IMR-90 (cell line): ENCODE measurements at places on chromosomes 1 and 21. TPM values are rescaled to one million over a fixed set of nuclear protein-coding genes. Genes with fewer than 3 reads are reported as not detected.

Gene FCRL3
- not detected in 2 replicates for total RNA-seq

Gene NPHS2
- not detected in 2 replicates for total RNA-seq

Gene SMYD2
- 45.8 and 61.7 TPM in 2 replicates for total RNA-seq

Gene SPATA21
- total RNA-seq, result not detected in 2 replicates

- no peak for DNase-seq
Observed at GRCh38 chr21:46596201-46596600, 8.7 kb downstream of the S100B start.

GRCh38 chr21:41251961-41252642 lies 64.5 kb upstream of the FAM3B start:
- peak; percentile 88 for DNase-seq

DNA sequence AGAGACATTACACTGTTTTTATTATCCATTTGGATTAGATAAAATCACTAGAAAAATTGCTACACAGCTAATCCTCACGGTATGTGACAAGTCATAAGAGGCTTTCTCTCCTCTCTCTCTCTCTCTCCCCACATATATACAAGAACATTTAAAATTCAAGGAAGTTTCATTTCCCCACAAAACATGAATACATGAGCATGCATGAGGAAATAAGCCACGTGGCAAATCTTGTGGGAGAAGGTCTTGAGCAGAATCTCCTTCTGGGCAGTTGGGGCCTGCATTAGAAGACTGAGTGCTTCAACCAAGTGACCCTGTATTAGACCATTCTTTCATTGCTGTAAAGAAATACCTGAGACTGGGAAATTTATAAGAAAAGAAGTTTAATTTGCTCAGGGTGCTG lies 1313.1 kb downstream of the MRPL39 start:
- peak; percentile 6 for DNase-seq

GRCh38 chr1:215911406-215911968 lies 344.4 kb downstream of the KCTD3 start:
- DNase-seq, result peak; percentile 52

DNA sequence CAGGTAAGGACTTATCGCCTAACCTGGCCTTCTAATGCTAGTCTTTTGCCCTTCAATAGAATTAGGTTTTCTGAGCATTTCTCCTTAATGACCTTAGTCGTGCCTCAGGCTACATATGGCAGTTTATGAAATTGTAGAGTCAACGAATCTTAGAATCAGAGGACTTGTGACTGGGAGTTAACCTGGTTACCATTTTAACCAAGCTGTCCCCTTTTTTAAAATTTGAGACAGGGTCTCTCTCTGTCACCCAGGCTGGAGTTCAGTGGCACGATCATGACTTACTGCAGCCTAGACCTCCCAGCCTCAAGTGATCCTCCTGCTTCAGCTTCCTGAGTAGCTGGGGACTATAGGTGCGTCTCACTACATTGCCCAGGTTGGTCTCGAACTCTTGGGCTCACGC lies 53.5 kb upstream of the DMRTB1 start:
- DNase-seq, result no peak

GRCh38 chr21:30439975-30440374 lies at the start of gene KRTAP15-1:
KRTAP15-1 (plus strand) TSS chr21:30440275; CDS start chr21:30440328, 53 bp downstream.
- no peak for DNase-seq

- DNase-seq, result peak; percentile 47
Observed at GRCh38 chr1:167663002-167663772, 33.2 kb downstream of the RCSD1 start.

DNA sequence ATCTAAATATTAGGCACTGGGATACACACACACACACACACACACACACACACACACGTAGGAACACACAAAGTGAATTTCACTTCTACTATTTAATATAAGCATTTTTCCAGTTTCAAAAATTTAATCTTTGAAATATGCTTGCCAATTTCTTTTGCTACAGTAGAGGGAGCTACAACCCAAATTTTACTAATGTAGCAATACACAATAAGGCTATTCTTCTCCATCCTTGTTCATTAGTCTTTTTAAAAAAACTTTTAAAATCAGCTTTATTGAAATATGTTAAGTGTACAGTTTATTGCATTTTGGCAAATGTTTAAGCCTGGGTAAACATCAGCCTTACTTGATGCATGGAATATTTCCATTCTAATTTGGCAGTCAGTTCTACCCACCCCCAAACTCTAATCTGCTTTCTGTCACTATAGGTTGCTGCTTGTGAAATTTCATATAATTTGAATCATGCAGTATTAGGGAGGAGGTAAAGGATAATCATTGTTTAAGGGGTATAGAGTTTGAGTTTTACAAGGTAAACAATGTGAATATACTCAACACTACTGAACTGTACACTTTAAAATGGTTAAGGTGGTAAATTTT lies 93.0 kb upstream of the TENT5C start:
- peak; percentile 40 for DNase-seq
